ENCODE measurements at places on chromosomes 3 and 15.

DNA sequence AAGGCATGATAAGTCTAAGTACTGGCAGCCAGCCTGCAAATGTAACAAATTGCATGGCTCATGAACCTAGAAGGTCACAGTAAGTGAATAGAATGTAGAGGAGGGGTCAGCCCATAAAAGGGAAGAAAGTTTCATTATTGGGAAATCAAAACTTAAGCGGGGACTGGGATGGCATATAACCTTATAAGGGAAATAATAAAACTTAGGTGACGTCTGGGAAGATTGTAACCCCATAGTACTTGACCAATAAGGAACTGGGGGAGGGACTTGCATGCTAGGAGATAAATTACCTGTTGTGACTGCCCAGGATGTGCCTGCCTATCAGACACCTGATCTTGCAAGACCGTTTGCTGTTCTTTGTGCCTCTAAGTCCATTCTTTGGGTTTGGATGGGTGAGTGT lies 28.1 kb upstream of the MCTP2 start:
- DNase-seq, result no peak

- no peak for DNase-seq
These were observed 324.1 kb downstream of the ZIC1 start for GRCh38 chr3:147733217-147733616.

DNA sequence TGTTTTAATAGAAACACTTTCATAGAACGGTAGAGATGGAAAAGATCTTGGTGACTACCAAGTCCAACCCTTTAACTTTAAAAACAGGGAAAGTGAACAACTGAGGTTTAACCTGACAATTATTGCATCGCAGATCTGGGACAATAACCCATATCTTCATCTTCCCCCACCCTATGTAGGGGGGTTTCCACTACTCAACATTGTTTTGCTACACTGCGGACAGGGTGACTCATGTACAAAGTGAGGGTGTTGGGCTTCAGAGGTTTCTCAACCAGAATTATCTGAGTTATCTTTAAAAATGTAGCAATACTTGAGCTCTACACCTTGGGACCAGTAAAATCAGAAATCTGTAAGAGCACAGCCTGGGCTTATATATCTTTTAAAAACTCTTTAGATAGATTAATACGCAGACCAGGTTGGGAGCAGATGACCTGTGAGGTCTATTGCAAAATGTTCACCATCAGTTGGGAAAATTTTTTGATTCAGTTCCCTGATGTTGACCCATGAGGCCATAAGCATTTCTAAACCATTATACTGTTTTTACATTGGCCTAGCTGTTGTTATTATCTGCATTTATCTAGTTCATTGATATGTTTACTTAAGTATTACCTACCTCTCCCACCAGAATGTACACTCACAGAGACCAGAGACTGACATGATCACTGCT lies 103.6 kb upstream of the ICE2 start:
- no peak for DNase-seq

GRCh38 chr3:189820365-189820720 lies 189.2 kb downstream of the TP63 start:
- no peak for DNase-seq

GRCh38 chr3:167330993-167331785 lies 48.9 kb downstream of the ZBBX start:
- DNase-seq, result no peak

- DNase-seq, result no peak
These were observed 3.9 kb downstream of the GRIP2 start for GRCh38 chr3:14536055-14536815.

GRCh38 chr3:128210711-128211110 lies 57.4 kb downstream of the EEFSEC start:
- no peak for DNase-seq

GRCh38 chr3:94114666-94115065 lies 51.8 kb downstream of the NSUN3 start:
- no peak for DNase-seq

DNA sequence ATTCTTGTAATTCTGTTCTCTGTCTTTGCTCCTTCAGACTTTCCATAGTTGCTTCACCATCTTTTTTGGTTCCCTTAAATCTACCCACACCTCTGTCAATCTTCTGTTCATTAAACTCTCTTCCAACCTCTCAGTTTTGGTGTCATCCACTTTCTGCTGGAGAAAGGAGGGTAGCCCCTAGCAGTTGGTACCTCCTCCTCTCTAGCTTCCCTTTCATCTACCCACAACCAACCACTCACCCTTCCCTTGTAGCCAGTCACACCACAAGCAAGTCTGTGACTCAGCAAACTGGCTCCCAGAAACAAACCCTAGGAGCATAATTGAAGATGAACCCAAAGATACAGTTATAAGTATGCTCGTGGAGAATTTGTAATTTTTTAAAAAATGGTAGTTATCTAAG lies 318.6 kb downstream of the FHIT start:
- no peak for DNase-seq

GRCh38 chr15:54605043-54605442 lies 591.7 kb downstream of the RSL24D1 start:
- DNase-seq, result no peak

- no peak for DNase-seq
These were observed 425.1 kb upstream of the ROBO1 start for GRCh38 chr3:80192936-80193335.

DNA sequence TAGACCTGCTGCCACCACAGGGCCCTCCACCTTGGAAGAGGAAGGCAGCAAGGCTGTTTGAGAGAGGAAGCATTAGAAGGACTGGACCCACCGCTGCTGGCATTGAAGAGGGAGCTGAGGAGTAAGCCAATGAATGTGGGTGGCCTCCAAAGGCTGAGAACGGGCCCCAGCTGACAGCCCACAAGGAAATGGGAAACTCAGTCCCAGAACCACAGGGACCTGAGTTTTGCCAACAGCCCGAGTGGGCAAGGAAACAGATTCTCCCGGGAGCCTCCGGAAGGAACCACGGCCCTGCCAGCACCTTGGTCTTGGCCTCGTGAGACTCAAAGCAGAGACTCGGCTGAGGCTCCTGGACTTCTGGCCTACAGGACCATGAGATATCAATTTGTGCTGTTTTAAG lies 95.4 kb upstream of the SNRPA1 start:
- no peak for DNase-seq

GRCh38 chr3:24680214-24680967 lies 185.7 kb upstream of the THRB start:
- peak; percentile 47 for DNase-seq

DNA sequence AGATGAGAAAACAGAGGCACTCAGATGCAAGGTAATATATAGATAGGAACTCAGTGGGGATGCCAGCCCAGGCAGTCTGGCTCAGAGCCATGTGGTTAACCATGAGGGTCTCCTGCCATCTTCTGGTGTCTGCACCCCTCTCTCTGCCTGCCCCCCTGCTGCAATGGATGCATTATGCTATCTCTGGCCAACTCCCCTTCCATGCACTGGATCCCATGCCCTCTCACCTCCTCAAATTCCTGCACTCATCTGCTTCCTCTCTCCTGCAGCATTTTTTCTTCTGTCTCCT lies 163.2 kb downstream of the STT3B start:
- no peak for DNase-seq

GRCh38 chr3:188956839-188957489 lies 214.8 kb upstream of the TPRG1 start:
- DNase-seq, result no peak
